ENCODE measurements at places on chromosomes 4 and X.
A peak's percentile ranks its signal among the peaks of the same experiment; 100 is the strongest.

- no peak for DNase-seq
These were observed 209.5 kb downstream of the PCDH7 start for GRCh38 chr4:30929649-30930048.

DNA sequence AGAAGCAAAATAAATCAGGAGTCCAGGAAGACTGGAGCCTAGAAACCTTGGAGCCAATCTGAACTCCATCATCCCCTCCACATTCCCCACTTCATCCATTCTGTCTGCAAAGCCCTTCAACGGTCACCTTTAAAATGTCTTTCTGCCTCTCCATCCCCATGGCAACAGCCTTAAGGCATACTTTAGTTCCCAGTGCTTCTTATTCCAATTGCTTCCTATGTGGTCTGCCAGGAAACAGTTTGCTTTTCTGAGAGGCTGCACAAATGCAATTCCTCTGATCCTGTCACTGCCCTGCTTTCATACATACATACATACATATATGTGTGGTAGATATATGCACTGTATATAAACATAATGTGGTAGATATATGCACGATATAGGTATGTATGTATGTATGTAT is 786 bp upstream of the MAGEH1 start:
- no peak for DNase-seq

DNA sequence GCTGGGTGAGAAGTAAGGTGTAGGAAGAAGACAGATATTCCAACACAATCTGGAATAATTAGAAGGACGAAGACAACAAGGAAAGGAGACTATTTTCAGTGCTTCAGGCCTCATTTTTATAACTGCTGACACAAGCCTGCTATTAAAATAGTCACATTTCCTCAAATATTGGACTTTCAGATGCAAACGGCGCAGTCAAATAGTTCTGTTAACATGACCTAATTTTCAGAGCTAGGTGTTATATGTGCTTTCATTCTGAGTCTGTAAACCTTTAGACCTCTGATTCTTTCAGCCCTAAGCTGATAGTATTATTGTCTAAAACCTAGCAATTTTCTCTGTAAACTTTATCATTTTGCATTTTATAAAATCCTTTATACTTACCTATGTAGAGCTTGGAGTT is 261.5 kb downstream of the IL1RAPL1 start:
- no peak for DNase-seq

DNA sequence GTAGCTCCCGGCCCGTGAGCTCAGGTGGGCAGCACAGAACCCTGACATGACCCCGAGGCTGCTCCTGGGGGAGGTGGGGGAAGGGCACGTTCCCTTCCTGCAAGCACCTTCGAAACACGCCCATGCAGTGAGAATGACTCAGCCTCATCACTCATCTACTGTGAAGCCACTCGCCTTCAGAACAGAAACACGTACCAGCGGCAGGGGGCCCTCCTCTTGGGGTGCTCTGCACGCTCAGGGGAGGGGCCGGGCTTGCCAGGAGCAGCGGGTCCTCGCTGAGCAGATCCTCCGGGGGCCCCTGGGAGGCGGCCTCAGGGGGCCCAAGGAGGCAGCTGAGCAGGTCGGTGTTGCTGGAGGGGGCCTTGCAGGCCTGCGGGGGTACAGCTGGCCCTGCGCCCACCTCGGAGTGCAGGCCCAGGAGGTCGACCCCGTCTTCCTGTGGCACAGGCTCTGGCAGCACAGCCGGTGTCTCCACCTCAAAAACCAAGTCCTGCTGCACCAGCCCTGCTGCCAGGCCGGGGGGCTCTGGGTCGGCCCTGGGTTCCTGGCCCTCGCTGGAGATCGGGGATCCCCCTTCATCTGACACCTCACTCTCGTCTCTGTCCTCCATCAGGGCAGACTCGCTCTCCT is 40.9 kb upstream of the CPLX1 start:
- no peak for DNase-seq

- peak; percentile 4 for DNase-seq
These were observed 126.9 kb upstream of the GPRIN3 start for GRCh38 chr4:89434364-89434988.

DNA sequence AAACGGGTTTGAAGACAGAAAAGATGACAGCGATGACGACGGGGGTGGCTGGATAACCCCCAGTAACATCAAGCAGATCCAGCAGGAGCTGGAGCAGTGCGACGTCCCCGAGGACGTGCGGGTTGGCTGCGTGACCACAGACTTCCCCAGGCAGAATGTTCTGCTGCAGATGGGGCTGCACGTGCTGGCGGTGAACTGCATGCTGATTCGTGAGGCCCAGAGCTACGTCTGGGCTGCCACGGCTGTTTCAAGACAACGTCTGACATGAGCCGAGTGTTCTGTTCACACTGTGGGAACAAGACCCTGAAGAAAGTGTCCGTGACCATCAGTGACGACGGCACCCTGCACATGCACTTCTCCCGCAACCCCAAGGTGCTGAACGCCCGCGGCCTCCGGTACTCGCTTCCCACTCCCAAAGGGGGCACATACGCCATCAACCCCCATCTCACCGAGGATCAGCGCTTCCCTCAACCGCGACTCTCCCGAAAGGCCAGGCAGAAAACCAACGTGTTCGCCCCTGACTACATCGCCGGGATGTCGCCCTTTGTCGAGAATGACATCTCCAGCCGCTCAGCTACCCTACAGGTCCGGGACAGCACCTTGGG is 319.2 kb upstream of the SLC7A11 start:
- DNase-seq, result no peak

DNA sequence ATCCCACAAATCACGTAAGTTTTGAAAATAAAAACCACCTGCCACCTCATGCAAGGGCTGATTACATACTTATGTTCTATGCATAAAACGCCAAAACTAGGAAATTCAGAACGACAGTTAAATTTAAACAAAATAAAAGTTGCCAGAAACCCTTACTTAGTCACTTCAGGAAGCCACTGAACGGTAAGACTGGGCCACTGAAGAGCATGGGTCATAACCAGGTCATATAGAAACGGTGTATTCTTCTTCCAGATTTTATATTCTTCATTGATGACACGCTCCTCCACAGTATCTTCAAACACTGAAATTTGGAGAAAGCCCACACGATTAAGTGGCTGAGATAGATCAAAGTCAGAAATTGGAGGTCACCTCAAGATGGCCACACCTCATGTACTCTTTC is 1.2 kb downstream of the RBBP7 start:
- DNase-seq, result no peak

- DNase-seq, result no peak
These were observed 152.4 kb downstream of the BANK1 start for GRCh38 chr4:101942891-101943290.

GRCh38 chr4:61214680-61215079 is 14.6 kb downstream of the ADGRL3 start:
- no peak for DNase-seq

GRCh38 chr4:37726666-37727065 is 40.5 kb upstream of the RELL1 start:
- DNase-seq, result no peak

- DNase-seq, result no peak
These were observed 142.0 kb downstream of the SLC10A7 start for GRCh38 chr4:146379744-146380143.

DNA sequence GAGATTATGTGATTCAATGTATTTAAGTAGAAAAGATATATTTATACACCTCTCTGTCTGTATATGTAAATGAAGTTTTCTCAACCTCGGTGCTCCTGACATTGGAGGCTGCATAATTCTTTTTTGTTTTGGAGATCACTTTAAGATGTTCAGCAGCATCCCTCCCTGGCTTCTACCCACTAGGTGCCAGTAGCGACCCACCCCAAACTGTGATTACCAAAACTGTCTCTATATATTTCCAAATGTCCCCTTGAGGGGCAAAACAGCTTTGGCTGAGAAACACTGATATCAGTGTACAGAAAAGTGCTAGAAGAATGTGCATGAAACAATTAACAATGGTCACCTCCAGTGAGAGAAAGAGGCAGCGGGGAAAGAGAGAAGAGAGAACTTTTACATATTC is 51.2 kb downstream of the DCX start:
- no peak for DNase-seq

DNA sequence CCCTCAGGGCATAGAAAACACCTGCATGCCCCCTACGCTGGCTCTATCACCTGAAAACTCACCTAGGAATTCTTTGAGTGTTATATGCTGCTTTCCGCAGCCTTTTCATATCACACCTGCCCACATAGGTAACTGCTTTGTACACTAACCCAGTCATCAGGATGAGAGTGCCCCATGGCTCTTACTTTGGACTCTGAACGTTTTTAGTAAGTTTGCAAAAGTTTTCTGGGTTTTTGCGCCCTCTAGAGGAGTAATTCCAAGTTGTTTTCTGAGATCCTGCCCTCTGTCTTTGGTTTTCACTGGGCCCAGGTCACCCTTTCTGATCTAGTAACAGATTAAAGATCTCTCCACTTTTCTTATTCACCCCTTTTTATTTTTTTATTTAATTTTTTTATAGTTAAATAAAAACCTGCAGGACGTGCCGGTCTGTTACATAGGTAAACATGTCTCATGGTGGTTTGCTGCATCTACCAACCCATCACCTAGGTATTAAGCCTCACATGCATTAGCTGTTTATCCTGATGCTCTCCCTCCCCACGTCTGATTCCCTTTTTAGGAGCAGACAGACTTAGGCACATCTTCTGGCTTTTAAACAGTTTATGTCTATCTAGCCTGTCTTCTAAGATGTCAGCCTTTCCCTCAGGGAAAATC is 139.2 kb downstream of the NWD2 start:
- DNase-seq, result no peak

GRCh38 chrX:9957743-9958142 is 9.4 kb upstream of the CLDN34 start:
- no peak for DNase-seq

- no peak for DNase-seq
These were observed 36.3 kb upstream of the MYOZ2 start for GRCh38 chr4:119099227-119099810.

DNA sequence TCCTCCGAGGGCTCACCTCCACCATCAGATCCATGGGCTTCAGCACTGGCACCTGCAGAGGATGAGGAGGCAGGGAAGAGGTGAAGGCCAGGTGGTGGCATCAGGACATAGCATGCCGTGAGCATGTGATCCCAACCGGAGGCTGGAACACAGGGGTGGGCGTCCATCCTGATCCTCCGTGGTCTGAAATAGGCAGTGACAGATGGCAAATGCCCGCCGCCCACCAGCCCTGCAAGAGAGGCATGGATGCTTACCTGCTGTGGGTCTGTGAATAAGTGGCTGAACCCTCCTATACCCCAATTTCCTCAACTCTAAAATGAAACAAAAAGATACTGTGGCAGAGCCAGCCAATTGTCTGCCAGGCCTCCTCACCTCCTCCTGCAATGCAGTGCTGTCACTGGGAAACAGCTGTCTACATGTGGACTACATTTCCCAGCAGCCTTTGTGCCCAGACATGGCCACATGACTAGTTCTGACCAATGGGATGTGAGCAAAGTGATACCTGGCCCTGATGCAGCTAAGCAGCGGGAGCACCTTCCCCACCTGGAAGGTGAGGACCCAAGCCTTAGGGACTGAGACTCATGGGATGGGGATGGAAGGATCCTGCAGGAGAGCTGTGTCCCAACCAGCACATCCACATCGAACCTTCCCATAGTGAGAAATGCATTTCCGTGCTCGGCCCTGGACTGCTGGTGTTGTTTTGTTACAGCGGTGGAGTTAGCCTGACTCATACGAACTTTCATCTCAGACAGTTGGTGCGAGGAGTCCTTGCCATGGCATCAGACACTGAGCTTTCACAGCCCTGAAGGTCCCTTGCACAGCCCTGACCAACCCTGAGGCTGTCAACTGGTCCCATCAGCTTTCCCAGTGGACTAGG is 99.5 kb downstream of the PPP2R2C start:
- DNase-seq, result no peak

DNA sequence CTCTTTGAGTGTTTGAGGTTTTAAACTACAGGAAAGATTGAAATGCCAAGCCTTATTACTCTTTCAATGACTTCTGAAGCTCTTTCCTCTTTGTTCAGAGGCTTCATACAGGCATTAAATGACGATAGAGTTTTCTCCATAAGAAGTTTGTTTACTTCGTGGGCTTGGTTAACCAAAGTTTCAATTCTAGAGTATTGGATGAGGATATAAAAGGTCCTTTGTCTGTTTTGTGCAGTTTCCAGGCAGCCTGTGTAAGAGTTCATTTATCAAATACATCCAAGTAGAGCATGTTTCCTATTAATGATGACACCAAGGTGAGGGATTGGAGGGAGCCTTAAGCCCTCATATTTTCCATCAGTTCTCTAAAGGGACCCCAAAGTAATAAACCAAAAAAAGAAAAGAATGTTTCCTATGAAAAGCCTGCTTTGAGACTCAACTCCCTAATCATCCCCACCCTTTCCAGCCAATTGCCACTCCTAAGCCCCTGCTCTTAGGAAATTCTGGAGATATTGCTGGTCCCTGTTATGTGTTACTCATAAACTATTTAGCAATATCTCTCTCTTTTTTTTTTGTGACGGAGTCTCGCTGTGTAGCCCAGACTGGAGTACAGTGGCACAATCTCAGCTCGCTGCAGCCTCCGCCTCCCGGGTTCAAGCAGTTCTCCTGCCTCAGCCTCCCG is 106.2 kb upstream of the IL13RA1 start:
- DNase-seq, result no peak

- no peak for DNase-seq
These were observed 979 bp downstream of the RP2 start for GRCh38 chrX:46837558-46838485.

DNA sequence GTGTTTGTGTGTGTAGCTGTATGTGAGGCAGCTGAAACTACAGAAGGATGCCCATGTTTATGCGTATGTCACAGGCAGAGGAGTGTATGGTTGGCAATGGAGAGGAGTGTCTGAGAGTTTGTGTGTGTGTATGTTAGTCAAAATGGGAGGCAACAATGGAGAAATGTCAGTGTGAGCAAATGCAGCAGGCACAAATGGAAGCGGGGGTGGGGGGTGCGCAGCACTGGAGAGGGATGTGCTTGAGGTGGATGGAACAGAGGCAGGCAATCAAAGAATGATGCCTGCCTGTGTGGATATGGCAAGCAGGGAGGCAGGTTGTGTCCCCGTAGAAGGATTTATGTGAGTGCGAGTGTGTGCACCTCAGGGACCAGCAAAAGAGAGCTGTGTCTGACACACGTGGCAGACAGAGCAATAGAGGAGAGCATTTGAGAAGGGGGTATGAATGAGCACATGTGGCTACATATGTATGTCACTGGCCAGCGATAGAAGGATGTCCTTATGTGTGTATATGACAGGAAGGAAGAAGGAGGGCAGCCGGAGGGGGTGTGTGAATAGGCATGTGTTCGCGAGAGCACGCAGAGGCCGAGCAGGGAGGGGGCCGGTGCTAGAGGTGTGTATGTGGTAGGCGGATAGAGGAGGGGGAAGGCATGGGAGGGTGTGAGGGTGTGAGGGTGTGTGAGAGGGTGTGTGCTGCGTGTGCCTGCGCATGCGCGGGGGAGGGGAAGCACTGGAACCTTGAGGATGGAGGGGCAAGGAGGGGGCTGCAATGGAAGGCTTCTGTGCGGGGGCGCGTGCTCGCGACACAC is 1.1 kb downstream of the PJA1 start:
- DNase-seq, result peak; percentile 14

GRCh38 chr4:26723216-26723615 is 137.4 kb upstream of the STIM2 start:
- DNase-seq, result no peak

GRCh38 chr4:142274137-142274536 is 572.0 kb downstream of the INPP4B start:
- no peak for DNase-seq
